T-helper 9 cell (primary cell): ENCODE measurements at places on chromosomes 1 and 21.

GRCh38 chr21:15063081-15063813 is 1.6 kb downstream of the NRIP1 start:
- no peak for DNase-seq

DNA sequence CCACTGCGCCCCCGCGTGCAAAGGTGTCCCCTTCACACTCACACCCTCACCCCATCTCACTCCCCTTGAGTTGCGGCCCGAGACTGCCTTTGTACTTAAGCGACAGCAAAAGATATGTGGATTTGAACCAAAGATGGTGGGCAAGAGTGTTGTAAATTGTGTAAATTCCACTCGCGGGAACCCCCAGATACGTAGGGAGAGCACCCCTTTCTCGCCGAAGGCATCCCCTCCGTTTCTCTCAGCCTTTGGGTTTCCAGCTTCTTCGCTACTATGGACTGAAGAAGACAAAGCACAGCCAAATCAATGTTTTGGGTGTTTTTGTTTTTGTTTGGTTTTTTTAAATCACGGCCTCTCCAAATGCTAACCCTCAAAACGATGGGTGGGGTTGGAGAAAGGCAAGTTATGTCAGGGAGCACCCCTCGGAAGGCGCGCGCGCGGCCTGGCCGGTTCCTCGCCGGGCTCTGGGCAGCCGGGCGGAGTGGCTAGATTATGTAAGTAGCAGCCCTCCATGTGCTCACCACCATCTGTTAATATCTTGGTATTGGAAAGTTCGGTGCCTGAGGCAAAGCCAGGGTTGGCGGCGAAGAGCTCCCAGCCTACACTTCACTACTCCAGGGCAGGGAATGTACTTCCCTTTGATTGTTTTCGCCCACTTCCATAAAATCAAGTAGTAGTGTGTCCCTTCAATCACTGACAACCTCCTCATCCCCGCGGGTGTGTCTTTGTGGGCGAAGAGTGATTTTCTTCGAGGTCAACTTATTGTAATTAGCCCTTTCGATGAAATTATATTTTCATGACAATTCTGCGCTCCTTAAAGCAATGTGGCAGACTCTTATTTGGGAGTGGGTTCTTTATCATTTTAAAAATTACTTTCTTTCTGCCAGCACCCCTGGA is 4.0 kb upstream of the PROX1 start:
- no peak for DNase-seq

- DNase-seq: no peak
Measured at GRCh38 chr1:163771637-163772036, 449.9 kb downstream of the NUF2 start.

GRCh38 chr1:160907976-160908375 is 23.0 kb upstream of the ITLN1 start:
- DNase-seq: no peak

GRCh38 chr1:183916574-183916973 is 111.7 kb downstream of the RGL1 start:
- DNase-seq: no peak

GRCh38 chr1:60963167-60963940 is 119.0 kb upstream of the NFIA start:
- DNase-seq: no peak

DNA sequence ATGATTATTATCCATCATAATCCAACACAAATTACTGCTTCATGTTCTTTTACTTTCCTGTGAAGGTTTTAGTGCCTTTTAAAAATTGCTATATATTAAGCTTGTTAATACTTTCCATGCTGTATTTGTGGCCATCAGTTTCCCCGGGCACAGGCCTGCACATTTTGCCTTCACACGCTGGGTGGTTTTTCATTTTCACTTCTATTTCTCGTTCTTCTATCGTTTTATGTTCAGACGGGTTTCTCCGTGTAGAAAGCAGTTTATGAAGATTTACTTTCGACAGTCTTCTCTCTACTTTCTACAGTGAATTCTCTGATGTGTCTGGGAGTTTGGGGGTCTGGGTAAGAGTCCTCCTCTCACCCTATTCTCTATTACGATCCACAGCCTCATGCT is 9.5 kb downstream of the RUNX3 start:
- DNase-seq: no peak

DNA sequence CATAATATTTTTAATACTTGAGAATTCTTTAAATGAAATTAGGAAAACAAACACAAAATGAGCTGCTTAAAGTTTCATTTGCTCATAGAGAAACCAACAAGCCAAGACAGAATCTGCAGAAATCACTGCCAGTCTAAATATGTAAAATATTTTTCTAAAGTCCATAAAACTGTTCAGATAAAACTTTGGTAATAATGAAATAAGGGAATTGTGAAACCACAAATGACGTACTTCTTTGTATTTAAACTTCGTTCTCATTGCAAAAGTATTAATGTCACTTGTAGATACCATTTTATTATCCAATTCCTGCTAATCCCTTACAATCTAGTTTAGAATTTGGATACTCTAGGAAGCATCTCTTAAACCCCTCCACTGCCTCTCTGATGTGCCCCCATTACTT is 234.5 kb upstream of the NEGR1 start:
- no peak for DNase-seq
